Calu3 (cell line): ENCODE measurements at places on chromosomes 6 and 20. TPM values are rescaled to one million over a fixed set of nuclear protein-coding genes. Genes with fewer than 3 reads are reported as not detected.

- no peak for DNase-seq
Measured at GRCh38 chr6:81366972-81367371, 385.5 kb downstream of the TENT5A start.

DNA sequence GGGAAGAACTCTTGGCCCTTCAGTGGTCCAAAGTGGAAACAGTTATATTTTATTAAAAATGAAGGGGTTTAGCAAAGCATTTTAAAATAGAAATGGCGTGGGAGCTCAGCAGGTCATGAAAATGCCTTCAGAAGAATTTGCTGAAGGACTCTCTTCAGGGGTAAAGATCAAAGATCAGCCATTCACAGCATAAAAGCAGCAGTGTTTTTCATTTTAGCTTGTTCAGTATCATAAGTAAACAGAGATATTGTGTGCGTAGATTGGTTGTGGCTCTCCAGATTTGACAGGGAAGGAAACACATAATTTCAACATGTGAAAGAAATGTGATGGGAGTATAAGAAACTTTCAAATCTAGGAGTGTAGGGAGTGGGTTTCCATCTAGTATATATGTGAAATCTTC, 519.2 kb upstream of the MAP3K7 start:
- no peak for DNase-seq

DNA sequence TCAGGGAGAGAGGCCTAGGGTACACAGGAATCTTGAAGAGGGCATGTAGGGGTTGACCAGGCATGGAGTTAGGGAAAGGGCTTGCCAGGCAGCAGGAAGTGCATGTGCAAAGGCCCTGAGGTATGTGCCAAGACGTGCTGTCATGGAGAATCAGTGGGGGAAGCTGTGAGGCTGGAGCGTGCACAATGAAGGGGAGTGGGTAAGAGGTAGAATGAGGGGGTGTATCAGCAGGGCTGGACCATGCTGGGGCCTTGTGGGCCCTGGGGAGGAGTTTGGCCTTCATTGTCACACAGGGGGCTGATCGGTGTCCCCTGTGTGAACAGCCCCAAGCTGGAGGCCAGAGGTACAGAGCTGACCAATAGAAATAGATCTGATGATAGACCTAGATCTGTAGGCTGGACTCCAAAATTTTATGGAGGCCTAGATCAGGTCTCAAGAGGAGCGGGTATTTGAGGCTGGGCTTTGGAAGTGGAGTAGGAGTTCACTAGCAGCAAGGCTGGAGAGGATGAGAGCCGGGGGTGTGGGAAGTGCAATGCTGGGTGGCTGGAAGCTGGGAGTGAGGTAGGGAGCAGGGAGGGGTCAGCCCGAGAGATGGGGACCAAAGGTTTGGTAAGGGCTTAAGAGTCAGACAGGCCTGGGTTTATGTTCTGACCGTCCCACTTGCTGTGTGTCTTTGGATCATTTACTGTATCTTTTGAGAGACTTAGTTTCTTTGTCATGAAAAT, 3.0 kb downstream of the SRC start:
- no peak for DNase-seq

DNA sequence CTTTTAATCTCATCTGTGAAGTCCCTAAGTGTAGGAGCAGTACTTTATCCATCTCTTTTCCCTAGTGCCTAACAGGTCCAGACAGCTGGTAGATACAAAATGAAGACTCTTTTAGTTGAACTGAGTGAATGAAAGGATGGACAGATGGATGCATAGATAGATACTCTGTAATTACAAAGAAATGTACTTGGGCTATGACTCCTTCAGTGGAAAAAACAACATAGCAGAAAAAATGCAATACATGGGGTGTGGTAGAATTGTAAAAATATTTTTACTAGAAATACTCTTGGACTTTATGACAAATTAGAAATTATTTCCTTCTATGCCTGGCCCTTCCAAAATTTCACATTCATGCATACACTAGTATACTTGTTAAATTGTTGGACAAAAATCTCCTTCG, 29.3 kb downstream of the KCNQ5 start:
- no peak for DNase-seq

DNA sequence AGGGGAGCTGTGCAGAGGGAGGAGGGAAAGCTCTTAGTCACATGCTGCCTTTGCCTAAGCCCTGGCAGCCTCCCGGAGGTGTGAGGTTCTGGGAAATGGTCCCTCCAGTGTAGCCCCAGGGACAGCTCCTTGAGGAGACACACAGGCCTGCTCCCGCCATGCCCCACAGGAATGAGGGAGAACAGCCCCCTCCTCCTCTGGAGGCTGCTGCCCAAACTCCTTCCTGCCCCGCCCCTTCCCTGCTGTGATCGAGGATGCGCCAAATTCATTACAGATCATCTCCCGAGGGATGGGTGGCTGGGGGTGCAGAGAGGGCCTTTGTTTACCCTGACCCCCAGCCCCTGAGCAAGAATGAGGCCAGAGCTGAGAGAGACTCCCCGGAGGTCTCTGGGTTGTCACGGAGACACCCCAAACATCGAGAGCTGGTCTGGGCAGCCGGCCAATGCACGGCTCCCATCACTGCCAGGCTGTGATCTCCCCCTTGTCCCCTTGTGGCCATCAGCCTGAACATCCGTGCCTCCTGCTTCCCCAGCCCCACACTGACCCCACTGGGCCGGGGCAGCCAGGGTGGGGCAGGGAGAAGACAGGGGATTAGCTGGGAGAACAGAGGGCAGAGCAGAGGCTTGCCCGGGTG, 8.4 kb downstream of the CYP21A2 start:
- no peak for DNase-seq

GRCh38 chr20:41138475-41139226, 1.3 kb downstream of the PLCG1 start:
- DNase-seq = no peak

- no peak for DNase-seq
Measured at GRCh38 chr6:150286912-150287311, 81.9 kb upstream of the IYD start.

DNA sequence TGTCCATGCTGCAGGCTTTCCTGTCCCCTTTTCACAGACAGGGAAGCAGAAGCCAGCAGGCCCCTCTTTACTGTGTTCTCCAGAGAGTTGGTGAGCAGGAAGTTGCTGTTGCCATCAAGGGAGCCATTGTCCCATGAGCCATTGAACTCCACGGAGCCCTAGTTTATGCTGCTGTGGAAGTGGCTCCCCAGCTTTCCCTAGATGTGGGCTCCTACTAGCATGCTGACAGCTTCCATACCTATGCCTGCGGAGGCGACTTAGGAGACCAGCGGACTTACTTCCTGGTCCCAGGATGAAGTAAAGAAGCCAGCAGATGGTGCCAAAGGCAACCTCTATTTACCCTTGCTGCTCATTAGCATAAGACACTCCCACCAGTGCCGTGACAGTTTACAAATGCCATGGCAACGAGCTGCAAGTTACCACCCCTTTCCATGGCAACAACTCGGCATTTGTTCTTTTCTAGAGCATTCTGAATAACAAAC, 30.8 kb upstream of the FKBP1A start:
- DNase-seq = peak; percentile 68

GRCh38 chr6:88890394-88890793, 73.0 kb downstream of the RNGTT start:
- DNase-seq = no peak

- peak; percentile 87 for DNase-seq
Measured at GRCh38 chr6:142945049-142945445, at the start of gene HIVEP2. Gene HIVEP2 (minus strand): TSS chr6:142945176. CDS start chr6:142774738, 170,438 bp downstream.

DNA sequence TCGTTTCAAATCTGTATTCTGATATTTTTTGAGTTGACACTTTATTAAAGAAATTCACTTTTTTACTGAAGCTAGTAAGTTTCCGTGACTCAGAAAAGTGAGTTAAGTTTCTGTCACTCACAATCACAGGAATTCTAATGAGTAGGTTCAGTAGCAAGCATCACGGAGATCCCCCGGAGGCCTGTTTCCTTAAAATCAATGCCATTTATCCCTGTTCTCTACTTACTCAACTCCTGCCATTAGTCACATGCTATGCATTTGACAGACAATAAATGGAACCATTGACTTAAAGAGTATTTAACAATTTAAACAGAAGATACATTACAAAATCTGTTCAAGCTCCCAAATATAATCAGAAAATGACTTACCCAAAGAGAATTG, 9.1 kb downstream of the SLC18B1 start:
- DNase-seq = no peak

- DNase-seq = no peak
Measured at GRCh38 chr6:128889870-128890269, 6.9 kb downstream of the LAMA2 start.

- peak; percentile 88 for DNase-seq
Measured at GRCh38 chr20:59782986-59783640, 150.3 kb downstream of the SYCP2 start.

- DNase-seq = no peak
Measured at GRCh38 chr6:13463328-13463717, 24.1 kb downstream of the GFOD1 start.

GRCh38 chr20:39312676-39313075, 350.5 kb downstream of the DHX35 start:
- DNase-seq = no peak

GRCh38 chr20:24738058-24738775, 210.9 kb upstream of the CST7 start:
- DNase-seq = no peak

GRCh38 chr6:30814146-30815040, 69.9 kb upstream of the DDR1 start:
- DNase-seq = peak; percentile 77

- DNase-seq = no peak
Measured at GRCh38 chr6:76000629-76001028, 71.8 kb downstream of the IMPG1 start.

DNA sequence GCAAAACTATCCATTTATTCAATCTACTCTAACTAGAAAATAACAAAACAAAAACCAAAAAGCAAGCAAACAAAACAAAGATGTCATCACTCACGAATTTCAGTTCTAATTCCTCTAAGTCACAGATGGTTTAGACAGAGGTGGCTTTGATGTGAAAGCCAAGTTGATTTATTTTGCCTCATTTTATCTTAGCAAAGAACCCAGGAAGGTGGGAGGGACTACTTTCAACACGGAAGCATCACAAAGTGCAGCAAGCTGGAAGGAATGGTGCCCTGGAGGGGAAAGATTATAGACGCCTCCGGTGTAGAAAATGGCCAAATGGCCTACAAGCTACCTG, 88.4 kb downstream of the LAMP5 start:
- DNase-seq = no peak

DNA sequence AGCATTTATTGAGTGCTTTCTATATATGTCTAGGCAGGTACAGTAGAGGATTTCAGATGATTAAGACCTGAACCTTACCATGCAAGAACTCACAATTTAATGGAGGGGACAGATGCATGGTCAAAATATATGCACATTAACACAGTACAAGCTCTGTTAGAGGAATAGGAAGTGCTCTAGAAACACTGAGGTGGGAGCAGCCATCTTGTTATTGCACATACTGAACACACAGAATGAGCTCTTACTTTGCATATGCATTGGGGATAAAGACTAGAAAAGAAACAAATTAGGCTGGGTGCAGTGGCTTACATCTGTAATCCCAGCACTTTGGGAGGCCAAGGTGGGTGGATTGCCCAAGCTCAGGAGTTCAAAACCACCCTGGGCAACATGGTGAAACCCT, 438.3 kb downstream of the UTRN start:
- no peak for DNase-seq

GRCh38 chr20:23344336-23344735, 6.3 kb upstream of the NXT1 start:
- no peak for DNase-seq

DNA sequence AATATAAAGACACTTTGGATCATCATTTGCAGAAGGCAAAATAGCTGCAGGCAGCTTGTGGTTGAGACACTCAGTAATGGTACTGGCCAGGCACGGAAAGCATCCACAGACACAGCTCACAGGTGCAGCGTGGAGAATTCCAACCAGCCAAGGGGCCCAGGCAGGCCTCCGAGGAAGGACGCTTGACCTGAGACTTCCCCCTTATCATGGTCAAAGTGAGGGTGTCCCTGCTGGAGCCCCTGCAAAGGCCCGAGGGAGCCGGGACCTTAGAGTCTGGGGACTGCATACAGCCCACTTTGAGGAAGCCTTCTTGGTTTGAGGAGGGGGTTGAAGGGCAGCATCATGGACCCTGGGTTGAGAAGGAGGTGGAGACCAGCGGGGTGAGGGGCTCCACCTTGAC, 15.1 kb upstream of the MYT1 start:
- no peak for DNase-seq

DNA sequence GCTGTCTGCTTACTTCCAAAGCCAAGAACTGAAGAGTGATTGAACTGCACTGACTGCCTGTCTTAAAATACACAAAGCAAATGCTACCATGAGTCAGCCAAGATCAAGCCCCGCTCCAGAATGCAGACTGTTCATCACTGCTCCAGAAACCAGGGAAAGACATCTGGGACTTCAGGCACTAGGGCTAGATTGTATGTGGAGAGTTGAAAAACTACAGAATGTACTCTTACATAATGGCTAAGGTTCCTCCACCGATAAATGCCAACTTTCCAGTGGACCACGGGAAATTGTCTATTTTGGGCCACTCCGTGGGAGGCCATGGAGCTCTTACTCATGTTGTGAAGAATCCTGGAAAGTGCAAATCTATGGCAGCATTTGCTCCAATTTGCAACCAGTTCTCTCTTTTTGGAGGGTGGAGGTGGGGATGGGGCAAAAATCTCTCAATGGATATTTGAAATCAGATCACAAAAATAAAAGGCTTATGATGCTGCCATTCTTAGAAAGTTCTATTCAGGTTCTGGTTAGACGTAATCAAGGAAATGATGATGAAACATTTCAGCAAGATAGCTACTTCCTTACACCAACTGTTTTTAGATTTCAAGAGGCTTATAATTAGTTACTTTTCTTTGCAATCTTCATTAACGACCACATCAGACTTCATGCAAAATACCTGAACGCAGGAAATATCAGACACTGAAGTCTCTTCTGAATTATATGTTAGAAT, 11.8 kb upstream of the CAP2 start:
- DNase-seq = no peak

- no peak for DNase-seq
Measured at GRCh38 chr20:56454754-56455153, 13.7 kb upstream of the RTF2 start.

- no peak for DNase-seq
Measured at GRCh38 chr6:137693711-137694110, 173.3 kb upstream of the TNFAIP3 start.

DNA sequence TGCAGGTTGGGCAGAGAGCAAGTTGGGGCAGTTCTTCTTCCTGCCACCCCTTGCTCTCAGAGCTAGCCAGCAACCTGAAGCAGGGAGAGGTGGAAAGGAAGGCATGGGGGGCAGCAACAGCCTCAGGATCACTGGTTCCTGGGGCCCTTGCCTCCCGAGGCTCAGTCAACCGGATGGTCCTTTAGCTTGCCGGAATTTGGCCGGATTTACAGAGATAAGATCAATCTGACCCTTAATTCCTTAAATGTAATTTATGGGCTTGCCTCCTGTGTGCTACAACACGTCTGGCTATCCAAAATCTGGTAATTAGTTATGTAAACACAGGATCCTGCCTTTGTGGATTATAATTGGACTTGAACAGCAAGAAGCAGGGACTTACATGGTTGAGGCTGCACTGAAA, 19.5 kb upstream of the TCP11 start:
- DNase-seq = no peak

Gene TRIM15
- total RNA-seq = 11.8 and 13.5 TPM in 2 replicates

Gene ZMYND8
- 53.1 and 77.3 TPM in 2 replicates for total RNA-seq

Gene PPP1R16B
- 0.10 TPM in 1 of 2 replicates, not detected in the other for total RNA-seq

Gene PRR18
- 0.19 TPM in 1 of 2 replicates, not detected in the other for total RNA-seq

Gene FAM83C
- 0.12 TPM in 1 of 2 replicates, not detected in the other for total RNA-seq

Gene OR12D3
- not detected in 2 replicates for total RNA-seq

Gene SLX4IP
- 5.4 and 6.4 TPM in 2 replicates for total RNA-seq

Gene TRIM31
- 161 and 181 TPM in 2 replicates for total RNA-seq
